ENCODE measurements at places on chromosomes 13 and 19.

- DNase-seq, result peak; percentile 18
Measured at GRCh38 chr13:27770809-27771208, 21.5 kb upstream of the GSX1 start.

DNA sequence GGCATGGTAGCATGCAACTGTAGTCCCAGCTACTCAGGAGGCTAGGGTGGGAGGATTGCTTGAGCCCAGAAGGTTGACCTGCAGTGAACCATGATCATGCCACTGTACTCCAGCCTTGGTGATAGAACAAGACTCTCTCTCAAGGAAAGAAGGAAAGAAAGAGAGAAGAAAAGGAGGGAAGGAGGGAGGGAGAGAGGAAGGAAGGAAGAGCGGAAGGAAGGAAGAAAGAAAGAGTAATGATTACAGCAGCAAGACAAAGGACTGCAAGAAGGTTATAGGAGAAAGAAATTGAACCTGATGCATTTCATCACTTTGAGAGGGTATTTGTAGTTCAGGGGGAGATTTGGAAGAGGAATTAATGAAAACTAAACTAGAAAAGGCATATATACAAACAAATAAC lies 155.7 kb downstream of the LACC1 start:
- no peak for DNase-seq

DNA sequence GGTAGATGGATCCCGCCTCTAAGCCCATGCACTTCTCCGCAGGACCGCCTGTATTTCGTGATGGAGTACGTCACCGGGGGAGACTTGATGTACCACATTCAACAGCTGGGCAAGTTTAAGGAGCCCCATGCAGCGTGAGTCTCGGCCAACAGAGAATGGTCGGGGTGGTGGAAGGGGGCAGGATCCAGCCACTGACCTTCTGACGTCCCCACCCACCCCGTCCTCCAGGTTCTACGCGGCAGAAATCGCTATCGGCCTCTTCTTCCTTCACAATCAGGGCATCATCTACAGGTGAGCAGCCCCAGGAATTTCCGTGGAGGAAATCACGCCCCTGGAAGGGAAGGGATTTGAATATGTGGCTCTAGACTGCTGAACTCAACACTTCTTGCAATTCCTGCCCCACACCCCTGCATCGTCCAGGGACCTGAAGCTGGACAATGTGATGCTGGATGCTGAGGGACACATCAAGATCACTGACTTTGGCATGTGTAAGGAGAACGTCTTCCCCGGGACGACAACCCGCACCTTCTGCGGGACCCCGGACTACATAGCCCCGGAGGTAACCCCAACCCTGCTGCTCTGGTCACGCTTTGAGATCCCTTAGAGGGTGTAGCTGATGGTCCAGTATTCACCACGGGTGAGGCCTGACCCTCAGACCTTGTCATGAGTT lies 8.8 kb upstream of the CACNG7 start:
- DNase-seq, result no peak

DNA sequence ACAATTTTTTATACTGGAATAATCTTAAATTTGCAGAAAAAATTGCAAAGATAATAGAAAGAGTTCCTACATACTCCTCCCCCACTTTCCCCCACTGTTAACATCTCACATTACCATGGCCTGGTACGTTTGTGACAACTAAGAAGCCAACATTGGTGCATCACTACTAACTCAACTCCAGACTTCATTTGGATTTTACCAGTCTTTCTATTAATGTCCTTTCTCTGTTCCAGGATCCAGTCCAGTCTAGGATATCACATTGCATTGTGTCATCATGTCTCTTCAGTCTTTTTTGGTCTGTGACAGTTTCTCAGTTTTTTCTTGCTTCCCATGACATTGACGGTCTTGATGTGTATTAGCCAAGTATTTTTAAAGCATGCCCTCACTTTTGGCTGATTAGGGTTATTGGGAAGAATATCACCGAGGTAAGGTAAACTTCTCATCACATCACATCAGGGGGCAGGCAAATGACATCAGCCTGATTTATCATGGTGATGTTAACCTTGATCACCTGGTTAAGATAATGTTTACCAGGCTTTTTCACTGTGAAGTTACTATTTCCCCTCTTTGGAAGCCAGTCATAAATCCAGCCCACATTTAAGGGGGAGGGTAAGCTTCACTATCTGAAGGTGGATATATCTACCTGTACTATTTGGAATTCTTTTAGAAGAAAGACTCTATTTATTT lies 322.1 kb downstream of the ENOX1 start:
- no peak for DNase-seq

DNA sequence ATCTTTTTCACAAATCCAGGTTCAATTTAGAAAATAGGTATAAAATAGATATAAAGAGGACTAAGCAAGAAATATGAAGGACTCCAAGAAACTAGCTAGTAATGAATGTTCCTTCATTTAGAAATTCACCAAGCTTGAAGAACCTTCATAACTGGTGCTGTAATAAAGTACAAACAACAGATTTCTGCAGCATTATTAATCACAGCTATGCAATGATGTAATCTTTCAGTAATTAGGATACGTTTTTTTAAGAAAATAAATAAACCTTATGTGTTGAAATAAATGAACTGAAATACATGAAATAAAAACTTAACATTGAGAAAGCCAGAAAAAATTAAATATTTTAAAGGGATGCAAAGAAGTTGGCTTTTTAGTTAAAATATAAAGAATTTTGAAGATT lies 236.1 kb downstream of the RGCC start:
- no peak for DNase-seq

GRCh38 chr13:97921176-97921816 lies 32.2 kb upstream of the IPO5 start:
- DNase-seq, result no peak

GRCh38 chr13:113759525-113760137 lies 605 bp downstream of the TMEM255B start:
- no peak for DNase-seq

DNA sequence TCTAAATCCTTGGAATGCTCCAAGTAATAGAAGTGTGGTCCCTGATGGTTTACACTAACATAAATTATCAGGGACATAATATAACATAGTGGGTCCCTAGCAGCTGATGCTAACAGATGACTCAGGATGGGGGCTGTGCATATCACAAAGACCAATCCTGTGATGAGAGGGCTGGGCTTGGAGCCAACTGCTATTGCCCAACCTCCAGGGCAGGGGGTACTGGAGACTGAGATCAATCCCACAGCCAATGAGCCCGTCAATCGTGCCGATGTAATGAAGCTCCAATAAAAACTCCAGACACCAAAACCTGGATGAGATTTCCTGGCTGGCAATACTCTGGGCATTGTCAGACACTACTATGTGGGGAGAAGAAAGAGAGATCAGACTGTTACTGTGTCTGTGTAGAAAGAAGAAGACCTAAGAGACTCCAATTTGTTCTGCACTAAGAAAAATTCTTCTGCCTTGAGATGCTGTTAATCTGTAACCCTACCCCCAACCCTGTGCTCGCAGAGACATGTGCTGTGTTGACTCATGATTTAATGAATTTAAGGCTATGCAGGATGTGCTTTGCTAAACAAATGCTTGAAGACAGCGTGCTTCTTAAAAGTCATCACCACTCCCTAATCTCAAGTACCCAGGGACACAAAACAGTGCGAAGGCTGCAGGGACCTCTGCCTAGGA lies 33.4 kb downstream of the ABCC4 start:
- DNase-seq, result peak; percentile 50

GRCh38 chr19:3065675-3066357 lies 3.5 kb upstream of the TLE5 start:
- no peak for DNase-seq

DNA sequence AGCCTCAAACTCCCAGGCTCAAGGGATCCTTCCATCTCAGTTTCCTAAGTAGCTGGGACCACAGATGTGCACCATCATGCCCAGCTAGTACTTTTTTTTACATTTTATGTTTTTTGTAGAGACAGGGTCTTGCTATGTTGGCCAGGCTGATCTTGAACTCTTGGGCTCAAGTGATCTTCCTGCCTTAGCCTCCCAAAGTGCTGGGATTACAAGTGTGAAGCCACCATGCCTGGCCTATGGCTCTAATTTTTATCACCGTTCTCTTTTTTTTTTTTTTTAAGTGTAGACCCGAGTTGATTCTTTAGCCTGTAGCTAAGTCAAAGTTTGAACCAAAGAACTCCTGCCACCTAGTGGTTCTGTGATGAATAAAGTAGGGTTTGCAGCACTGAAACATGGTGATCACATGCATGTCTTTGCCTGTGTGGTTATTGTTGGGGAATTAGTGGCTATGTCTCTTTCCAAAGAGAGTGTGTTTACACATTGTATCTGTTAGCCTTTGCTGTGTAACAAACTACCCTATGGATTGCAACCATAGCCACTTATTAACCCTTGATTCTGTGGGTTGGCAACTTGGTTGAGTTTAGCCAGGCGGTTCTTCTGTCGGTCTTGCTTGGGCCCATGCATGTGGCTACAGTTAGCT lies 11.6 kb downstream of the NFILZ start:
- DNase-seq, result peak; percentile 80

DNA sequence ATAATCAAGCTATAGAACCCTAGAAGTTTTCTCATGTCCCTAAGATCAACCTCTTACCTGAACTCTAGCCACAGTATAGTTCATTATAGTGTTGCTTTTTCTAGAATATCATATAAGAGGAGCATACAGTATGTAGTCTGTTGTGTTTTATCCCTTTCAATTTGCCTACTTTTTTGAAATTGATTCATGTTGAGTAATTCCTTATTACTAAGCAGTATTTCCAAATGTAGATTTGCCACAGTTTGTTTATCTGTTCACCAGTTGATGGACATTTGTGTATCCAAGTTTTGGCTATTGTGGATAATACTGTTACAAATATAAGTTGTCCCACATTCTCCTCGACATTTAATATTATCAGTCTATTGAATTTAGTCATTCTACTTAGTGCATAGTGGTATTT lies 138.0 kb downstream of the LMO7 start:
- DNase-seq, result no peak

DNA sequence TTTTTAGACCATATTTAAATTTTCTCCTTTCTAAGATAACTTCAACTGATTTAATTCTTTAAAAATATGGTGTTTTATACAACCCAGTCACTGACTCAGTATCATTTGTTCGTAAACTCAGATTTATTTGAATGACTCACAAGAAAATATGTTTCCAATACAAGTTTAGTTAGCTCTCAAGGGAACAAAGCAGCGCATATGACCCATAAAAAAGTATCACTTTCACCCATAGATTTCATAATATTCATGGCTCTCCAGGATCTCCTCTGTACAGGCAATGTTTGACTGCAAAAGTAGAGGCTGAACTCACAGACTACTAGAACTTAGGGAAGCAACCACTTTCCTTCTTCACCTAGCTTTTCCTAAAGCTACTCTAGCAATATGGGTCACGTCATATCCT lies 405.6 kb upstream of the PCDH9 start:
- no peak for DNase-seq

- peak; percentile 21 for DNase-seq
Measured at GRCh38 chr13:47480951-47481350, 520.1 kb downstream of the SUCLA2 start.

DNA sequence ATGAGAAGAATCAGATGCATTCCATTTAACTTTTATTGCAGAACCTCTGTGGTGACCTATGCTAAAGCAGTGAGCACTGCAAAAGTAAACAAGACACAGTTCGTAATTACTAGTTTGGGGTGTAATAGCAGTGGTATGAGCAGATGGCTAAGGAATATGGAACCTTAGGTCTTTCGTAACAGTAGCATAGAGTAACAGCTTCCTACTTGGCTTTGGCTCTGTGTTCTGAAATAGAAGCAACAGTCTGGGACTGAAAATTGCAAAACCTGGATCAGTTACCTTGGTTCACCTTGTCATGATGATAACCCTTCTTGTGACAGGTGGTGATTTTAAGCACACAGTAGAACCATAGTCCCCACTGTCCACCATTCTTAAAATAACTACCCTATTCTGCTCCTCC lies 303.4 kb downstream of the GPC6 start:
- DNase-seq, result no peak

- no peak for DNase-seq
Measured at GRCh38 chr19:56837004-56837403, 3.5 kb downstream of the PEG3 start.

DNA sequence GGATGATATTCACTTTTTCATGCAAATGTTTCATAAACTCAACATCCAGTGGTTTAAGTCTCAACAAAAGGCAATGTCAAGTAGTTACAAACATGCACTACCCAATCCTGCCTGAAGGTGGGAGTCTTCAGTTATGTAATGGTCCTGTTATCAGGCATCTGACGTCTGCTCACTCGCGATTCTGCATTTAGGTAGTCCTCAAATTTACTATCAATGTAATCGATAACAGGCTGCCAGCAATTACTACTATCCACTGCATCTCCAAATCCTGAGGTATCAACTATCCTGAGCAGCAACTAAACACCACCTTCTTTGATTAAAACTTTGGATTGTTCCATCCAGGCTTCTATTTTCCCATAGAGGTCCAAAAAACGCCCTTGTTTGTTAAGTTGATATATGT lies 51.2 kb downstream of the NLRP12 start:
- DNase-seq, result peak; percentile 53

DNA sequence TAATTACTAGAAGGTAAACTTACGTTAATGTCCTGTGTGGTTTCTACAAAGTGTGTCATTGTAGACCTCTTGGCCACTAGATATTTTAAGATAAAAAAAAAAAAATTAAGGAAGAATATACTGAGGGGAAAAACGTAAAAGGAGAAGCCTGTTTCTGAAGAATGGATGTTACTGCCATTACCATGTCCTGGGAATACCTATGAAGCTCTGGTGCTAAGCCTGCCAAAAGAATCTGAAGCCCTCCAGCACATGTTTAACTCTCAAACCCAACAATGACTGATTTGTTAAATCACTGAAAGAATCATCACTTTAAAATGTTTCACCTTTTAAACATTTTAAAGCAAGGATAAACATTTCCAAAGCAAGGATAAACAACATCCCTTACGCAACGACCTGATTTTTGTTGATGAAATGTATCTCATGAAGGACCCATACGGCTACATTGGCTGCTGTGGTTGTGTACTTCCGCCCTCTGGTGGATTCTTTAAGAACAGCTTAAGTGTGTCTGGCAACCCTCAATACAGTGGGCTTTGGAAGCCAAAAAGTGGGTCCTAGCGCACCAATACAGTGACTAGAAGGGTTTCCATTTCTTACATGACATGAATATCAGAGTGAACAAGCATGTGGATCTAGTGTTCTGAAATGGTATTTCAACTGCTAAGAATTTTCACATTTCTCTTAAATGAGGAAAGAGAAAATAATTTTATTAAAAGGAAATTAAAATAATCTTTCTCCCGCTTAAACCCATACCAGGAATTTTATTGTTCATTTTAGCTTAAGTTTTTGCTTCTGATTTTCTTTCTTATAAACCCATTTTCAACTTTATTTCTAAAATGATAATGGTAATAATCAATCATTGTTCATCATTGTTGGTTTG lies 74.5 kb upstream of the RAP2A start:
- peak; percentile 78 for DNase-seq

DNA sequence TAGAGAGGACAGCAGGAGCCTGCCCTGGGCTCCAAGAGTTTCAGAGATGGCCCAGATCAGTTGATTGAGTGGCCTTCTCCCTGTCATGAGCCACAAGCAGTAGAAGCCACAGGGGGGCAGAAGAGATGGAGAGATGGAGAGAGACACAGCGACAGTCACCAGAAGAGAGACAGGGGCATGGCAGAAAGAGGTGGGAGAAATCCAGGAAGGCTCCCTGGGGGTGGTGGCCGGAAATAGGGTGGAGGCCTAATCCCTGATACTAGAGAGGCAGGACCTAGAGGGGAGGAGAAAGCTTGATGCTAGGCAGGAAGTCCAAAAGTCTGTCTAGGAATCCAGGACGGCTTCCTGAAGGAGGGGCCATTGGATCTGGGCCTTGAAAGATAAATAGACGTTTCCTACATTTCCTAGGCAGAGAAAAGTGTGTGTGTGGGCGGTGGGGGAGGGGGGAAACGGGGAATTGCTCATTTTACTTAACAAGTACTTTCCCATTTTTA lies 9.6 kb upstream of the TPM4 start:
- DNase-seq, result peak; percentile 87

GRCh38 chr13:35961461-35962220 lies 169.5 kb downstream of the DCLK1 start:
- DNase-seq, result no peak
